Amniotic stem cell (primary cell): ENCODE measurements at places on chromosomes 1 and 21.
A peak's percentile ranks its signal among the peaks of the same experiment; 100 is the strongest.

GRCh38 chr1:238673561-238673960 is 712.8 kb upstream of the CHRM3 start:
- DNase-seq = no peak

- DNase-seq = peak; percentile 10
Measured at GRCh38 chr1:209150114-209150513, 433.4 kb upstream of the CAMK1G start.

GRCh38 chr1:183194527-183195141 is 8.6 kb downstream of the LAMC2 start:
- no peak for DNase-seq

GRCh38 chr1:84800090-84801073 is 92.6 kb downstream of the LPAR3 start:
- DNase-seq = no peak

GRCh38 chr1:84264961-84265360 is 36.5 kb upstream of the SAMD13 start:
- no peak for DNase-seq

- DNase-seq = no peak
Measured at GRCh38 chr1:192954705-192955265, 104.4 kb downstream of the UCHL5 start.

DNA sequence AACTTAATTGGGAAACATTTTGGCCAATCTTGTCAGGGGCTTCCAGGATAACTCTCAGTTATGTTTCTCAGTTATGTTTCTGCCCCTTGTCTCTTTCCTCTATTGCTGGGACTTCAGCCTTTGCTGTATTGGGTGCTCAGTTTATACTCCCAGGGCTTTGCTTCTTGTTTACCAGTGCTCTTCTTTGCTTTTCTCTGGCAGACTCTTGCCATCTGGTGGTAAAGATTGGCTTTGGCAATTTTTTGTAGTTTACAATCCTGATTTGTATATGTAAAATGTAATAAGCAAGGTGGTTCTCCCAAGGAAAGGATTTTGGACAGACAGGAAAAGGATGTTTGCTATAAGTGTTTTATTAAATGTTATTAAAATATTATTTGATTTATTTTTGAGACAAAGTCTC is 37.9 kb downstream of the FABP3 start:
- no peak for DNase-seq
